ENCODE measurements at places on chromosomes 5 and 9.
A peak's percentile ranks its signal among the peaks of the same experiment; 100 is the strongest.

DNA sequence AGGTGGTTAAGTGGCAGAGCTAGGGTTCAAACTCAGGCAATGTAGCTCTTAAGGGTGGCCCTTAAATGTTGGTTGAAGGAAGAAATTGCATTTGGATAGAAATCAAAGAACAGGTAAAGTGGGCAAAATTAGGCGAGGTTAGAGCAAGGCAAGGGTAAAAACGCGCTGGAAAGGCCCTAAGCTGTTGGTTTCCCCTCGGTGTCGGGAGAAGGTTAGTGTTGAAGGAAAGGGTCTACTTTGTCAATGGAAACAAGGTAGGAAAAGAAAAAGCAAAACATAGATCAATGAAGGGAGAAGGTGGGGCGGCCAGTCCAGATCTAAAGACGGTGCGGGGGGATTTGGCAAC is 431 bp downstream of the FASTKD3 start:
- DNase-seq = no peak

DNA sequence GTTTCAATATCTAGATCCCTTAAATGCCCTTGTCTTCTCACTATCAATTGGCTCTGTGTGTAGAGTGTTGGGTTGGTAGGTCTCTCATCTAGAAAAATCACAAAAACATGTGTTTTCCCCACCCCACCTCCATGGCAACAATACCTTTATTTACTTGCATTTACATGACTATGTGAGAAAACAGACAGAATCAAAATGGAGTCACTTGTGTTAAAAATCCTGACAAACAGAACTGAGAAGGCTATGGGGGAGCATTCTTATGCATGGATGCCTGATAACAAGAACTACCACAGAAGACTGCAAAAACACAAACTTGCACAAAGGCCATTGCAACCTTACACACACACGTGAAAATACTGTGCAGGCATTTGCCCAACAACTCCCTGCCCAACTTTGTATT is 1352.9 kb upstream of the CDH9 start:
- DNase-seq = no peak

- no peak for DNase-seq
Measured at GRCh38 chr5:110963495-110963894, 108.0 kb upstream of the TSLP start.

DNA sequence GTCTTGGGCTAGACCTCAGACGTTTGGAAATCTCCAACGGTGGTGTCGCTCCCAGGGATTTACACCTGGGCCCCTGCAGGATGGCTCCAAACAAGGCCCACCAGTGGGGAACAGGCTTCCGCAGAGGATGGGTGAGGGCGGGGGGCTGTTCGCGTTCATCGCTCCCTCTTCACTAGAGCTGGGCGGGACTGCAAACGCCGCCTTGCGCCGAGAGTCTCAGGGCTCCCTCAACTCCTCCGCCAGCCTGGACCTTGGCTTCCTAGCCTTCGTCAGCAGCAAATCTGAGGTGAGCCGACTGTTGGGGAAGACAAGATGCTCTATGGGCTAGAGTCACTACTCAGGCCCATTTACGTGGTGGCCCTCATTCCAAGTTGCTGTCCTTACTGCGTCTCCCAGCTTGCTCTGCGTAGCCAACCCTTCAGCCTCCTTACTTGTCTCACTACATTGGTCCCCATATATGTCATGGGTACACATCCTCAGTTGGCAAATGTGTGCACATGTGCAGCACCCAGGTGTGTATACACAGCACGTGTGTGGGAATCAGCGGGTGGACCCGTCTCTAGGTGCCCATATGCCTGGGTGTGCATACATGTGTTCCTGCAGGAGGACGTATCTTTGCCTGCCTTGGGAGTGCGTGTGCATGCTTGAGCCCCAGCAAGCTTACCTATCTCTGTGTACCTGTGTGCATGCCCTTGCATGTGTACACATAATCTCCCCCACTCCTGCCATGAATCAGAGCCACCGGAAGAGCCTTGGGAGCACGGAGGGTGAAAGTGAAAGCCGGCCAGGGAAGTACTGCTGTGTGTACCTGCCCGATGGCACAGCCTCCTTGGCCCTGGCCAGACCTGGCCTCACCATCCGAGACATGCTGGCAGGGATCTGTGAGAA is 10.5 kb downstream of the RGS14 start:
- DNase-seq = no peak

- no peak for DNase-seq
Measured at GRCh38 chr9:84310883-84311282, 29.7 kb downstream of the SLC28A3 start.

GRCh38 chr9:124934290-124934689 is 6.6 kb downstream of the GOLGA1 start:
- no peak for DNase-seq

DNA sequence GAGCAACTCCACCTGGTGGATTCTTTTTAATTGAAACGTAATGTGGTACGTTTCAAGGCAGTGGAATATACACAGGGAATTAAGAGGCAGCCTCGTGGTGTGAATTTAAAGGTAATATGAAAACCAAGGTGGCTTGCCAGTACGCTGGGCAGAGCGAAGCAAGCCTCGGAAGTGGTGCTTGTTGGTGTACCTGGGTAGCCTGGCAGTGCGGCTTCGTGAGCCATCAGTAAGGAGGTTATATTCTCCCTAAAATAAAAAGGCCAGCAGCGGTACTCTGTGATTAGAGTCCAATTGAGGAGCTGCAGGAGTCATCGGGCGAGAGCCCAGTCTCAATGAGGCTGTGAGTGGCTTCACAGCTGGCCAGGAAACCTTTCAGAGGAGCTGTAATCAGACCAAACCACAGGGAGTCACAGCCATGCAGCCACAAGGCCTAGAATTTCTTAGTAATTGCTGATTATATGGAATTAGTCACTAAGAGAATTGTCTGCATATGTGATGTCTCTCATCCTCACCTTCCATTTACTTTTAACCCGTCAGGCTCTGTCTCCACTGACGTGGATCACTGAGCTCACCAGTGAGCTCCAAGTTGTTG is 57.7 kb downstream of the DCP2 start:
- no peak for DNase-seq

GRCh38 chr5:68458416-68459021 is 243.0 kb downstream of the PIK3R1 start:
- no peak for DNase-seq

GRCh38 chr9:110623462-110624025 is 44.0 kb upstream of the SVEP1 start:
- no peak for DNase-seq

DNA sequence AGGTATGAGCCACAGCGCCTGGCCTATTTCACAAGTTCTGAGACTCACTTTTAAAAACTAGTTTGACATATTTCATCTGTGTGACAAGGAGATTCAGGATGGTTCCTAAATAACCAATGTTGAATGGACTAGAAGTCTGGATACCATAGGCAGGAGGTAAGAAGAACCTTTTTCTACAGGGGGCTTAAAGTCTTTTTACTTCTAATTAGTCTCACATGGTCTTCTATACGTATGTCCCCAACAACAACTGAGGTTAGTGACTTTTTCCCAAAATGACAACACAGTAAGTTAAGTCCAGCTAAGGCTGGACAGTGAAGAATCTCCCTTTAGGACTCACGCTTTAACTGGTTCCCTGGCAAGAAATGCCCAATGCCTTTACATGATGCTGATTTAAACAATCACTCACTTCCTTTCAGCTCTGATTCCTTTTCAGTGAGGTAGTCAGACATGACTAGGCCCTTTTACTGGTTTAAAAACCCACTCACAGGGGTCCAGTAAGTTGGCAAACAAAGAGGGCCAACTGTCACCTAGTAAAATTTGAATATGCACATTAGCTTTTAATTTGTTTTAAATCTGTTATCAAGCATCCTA is 12.1 kb upstream of the HAUS6 start:
- no peak for DNase-seq

- no peak for DNase-seq
Measured at GRCh38 chr5:16937503-16938161, 1.5 kb upstream of the MYO10 start.

DNA sequence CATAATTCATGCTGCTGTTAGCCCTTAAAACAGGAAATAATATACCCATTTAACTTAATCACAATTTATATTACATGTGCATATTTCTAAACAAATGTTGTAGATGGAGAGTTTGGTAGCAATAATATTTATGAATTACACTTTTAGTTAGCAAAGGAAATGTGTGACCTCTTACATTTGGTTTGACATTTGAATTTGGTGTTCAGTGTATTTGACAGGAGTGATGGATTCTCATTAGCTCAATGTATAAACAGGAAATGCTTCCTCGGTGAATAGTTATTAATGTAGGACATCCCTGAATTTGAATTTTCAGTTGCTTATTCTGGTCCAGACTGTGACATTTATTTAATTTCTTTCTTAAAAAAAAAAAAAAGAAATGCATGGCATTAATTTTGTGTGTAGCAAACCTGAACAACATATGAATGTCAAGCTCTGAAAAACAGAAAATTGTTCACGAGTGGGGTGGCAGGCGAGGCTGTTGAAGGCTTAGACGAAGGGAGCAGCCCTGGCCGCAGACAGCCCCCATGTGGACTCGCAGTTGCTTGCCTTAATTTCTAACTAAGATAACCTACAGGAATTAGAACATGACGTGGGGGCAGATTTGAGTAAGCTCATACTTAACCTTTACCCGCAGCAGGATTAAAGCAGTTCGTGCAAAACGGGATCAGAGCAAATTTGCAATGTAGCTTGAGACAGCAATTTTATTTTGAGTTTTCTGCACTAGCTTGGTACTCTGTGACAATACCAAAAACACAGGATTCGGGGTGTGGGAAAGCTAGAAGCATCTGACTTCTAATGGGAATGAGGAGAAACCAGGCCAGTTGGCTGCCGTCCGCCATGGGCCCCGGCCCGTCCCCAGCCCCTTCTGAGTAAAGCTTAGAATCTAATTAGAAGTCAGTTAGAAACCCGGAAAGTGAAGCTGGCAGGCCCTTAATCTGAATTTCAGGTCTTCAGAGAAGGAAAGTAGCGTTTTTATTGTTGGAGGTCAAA is 134.3 kb downstream of the MACROH2A1 start:
- DNase-seq = no peak

GRCh38 chr5:136769900-136770684 is 404.7 kb upstream of the TRPC7 start:
- DNase-seq = peak; percentile 30

DNA sequence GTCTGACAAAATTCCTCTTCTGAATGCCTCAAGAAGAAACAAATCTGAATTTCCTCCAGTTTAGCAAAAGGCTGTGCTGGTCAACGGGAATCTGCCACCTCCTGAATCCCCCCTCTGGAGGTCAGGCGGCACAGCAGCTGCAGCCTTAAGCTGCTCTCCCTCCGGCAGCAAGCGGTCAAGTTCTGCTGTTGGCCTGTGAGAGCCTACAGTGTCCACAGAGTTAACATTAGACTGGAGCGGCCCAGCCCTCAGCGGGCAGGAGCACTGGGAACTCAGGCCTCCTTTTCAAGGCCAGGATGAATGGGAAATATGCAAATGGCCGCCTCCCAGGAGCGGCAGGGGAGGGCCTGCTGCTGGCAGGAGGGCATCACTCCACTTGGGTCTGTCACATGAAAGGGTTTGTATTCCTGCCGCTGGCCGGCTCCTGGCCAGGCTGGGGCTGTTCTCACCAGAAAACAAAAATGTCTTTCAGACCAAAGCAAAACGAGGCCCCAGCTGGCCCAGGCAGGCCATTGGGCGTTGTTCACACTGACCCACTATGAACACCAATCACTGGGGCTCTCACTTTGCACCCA is 8.2 kb downstream of the ACSL6 start:
- DNase-seq = no peak

- DNase-seq = no peak
Measured at GRCh38 chr5:36366883-36367282, 65.2 kb upstream of the RANBP3L start.

DNA sequence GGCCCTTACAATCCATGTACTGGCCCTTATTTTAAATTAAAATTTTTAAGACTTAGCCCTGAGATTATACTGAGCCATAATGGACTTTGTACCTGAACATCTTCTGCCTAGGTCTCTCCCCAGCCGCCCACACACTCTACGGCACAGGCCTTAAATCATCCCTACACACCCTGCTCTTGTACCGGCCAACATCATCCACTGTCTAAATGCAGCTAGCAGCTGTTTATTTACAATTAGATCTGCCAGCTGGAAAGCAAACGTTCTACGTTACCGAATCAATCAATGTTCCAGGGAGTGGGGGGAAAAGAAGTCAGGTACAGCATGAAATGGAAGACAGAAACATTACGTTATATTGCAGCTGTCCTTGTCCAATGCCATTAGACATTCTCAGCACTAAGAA is 88.4 kb upstream of the GRAMD2B start:
- no peak for DNase-seq

GRCh38 chr5:180324601-180324950 is 28.6 kb downstream of the GFPT2 start:
- DNase-seq = no peak

DNA sequence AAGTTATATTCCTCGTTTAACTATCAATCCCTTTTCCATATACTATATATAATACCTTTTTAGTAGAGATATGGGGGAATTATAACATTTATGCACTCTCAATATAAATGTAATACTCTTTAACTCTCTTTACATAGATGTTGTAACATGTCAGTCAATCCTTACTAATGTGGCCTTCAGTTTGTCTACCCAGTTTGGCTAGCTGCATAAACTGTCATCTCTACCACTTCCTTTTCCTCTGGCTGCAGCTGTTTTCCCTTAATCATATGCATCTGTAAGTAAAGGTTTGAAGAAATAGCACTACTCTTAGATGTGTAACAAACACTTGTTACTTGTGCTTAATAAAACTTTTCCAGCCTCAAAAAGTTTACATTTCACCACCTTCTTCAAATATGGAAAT is 13.4 kb downstream of the ABHD17B start:
- DNase-seq = no peak
